ENCODE measurements at places on chromosomes 7 and 10.

- no peak for DNase-seq
Measured at GRCh38 chr7:88339195-88339922, 32.7 kb upstream of the STEAP4 start.

DNA sequence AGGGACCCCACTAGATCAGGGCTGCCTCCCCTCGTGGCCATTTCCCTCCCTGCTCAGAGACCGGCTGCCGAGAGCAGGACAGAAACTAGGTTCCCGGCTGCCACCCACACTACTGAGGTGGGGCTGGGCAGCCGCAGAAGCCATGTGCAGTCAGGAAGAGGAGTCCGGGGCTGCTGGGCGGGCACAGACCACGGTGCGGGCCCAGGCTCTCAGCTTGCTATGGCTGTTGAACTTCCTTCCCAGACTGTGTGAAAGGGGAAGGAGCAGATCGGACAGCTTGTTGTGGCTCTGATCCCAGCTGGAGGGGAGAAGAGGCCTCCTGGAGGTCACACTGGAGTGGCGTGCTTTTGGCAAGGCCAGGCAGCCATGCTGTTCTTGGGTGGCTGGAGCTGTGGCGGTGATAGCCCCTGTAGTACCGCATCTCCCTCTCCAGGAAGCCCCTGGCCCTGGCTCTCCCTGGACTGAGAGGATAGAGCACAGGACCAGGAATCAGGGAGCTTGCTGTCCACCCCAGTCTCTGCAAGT, 56.8 kb downstream of the HK1 start:
- no peak for DNase-seq

DNA sequence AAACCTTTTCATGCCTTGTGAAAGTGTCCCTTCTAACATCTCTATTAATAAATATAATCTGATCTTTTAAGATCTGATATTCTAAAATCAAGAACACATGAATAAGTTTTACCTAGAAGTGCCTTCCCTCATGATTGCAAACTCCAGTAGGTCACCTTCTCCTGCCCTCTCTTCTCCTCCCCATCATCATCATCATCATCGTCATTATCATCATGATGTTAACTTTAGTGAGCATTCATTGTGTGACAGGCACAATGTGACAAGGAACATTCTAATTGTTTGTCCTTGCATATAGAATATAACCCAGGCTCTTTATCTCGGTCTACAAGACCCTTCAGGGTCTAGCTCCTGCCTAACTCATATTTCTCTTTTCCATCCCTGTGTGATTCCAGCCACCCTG, 51.7 kb downstream of the CUBN start:
- DNase-seq, result no peak

DNA sequence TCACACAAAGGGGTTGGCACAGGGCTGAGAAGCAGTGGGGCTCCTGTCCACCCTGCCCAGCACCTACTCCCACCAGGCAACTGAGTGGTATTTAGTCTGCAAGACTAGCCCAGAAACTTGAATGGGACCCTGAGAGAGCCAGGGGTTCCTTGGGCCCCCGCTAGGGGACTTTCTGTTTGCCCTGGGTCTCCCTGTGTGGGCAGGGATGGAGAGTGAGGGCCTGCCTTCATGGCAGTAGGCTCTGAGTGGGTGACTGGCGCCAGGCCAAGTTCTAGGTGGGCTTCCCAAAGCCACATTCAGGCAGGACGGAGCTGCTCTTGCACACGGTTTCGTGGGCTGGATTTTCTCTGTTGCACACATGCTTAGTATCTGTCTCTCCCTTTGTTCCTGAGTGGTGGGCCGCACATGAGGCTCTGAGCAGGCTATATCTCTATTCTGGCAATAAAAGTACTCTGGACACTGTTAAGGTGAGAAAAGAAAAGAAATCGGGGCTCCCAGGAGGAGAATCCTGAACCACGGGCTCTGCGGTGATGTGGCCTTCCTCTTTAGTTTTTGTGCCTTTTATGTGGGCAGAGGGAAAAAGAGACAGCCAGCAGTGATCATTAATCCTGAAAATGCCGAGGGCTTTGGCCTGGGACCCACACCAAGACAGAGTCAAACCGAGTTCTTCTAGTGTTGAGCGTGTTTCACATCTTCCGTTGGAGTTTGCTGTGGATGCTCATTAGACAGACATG, 26.9 kb downstream of the IL2RA start:
- no peak for DNase-seq

DNA sequence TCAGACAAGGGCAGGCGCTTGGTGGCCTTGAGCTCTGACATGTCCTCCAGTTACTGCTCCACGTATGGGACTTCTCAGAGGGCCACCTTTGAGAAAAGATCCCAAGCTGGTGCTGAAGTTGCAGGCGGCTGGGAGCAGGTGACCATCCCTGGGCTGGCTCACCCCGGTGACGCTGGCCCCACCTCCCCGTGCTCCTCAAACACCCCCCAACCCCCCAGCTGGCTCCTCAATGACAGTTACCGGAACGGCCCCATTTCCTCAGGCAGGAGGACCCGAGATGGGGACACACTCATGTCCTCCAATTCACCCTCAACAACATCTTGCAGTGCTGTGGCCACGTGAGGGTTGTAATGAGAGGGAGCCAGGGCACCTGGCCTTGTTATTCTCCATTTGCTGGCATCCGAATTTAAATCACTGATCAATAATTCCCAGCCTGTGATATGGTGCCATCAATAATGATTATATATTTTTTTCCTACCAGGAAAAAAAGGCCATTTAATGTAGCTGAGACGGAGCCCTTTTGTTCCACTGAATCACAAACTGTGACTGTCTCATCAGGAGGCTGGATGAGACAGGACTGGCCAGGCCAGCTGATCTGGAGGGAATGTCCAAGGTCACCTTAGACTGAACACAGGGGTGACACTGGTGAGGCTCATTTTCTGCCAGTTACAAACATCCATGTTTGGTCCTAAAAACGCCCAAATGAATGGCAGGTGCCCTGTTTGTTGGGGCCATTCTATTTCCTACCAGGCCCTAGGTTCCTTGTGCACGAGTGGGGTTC, 64.5 kb downstream of the CHST15 start:
- no peak for DNase-seq

GRCh38 chr10:70459061-70459773, 17.7 kb upstream of the NODAL start:
- DNase-seq, result no peak

Data from HTR-8/SVneo (cell line).